Stimulated activated CD4-positive, alpha-beta T cell treated with anti-CD3 and anti-CD28 coated beads, Interleukin-2, amount 100 ng/mL, for 24 hours (primary cell): ENCODE measurements at places on chromosomes 11 and 22.

- no peak for DNase-seq
Measured at GRCh38 chr11:15565880-15566279, 451.2 kb downstream of the INSC start.

GRCh38 chr22:39965748-39966147, 5.6 kb downstream of the TMA7B start:
- no peak for DNase-seq

DNA sequence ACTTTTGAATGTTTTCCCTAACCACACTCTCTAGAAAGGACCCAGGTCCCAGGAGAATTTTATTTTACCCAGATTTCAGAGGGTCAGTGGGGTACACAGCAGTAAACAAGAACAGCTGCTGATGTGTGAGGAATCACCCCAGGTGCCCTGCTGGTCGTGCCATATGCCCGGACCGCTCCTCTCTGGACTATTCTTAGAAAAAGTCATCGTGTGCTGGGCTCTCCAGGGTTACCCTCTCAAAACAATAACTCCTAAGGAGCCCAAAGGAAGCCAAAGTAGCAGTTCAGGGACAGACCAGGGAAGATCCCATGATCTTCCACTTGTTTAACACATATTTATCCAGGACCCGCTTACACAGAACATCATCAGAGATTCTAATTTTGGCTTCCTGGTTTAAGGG, 29.7 kb downstream of the LRP4 start:
- no peak for DNase-seq

DNA sequence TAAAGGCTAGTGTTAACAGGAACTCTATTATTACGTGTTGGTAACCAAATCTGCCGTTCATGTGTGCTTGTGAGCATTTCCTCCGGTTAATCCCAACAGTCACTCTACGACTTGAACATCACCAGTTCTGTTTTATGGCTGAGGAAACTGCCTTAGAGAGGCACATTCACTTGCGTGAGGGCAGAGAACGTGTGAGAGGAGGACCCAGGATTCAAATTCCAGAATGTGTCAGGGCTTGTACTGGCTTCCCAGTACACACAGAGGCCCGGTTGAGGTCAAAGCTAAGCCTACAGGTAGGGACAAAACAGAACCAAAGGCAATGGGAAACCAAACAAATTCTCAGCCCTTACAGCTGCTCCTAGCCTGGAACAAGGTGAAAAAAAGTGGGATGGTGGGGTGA, 66.9 kb upstream of the TENM4 start:
- no peak for DNase-seq

GRCh38 chr11:68128682-68129327, 7.6 kb upstream of the CHKA start:
- DNase-seq = no peak

GRCh38 chr11:99015634-99016454, 4.9 kb upstream of the CNTN5 start:
- no peak for DNase-seq

DNA sequence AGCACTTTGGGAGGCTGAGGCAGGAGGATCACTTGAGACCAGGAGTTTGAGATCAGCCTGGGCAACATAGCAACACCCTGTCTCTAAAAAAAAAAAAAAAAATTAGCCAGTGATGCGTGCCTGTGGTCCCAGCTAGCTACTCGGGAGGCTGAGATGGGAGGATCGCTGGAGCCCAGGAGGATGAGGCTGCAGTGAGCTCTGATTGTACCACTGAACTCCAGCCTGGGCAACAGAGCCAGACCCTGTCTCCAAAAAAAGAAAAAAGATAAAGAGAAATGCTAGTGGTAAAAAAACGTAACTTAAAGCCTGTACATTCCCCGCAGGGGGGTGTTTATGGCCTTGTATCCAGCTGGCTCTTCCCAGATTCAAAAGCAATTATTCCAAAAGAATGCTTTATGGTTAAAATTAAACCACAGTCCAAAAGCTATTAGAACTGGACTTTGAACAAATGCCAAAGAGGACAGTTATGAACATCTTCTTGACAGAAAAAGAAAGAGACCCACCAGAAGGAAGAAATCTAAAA, 16.4 kb upstream of the SNX32 start:
- DNase-seq = no peak

DNA sequence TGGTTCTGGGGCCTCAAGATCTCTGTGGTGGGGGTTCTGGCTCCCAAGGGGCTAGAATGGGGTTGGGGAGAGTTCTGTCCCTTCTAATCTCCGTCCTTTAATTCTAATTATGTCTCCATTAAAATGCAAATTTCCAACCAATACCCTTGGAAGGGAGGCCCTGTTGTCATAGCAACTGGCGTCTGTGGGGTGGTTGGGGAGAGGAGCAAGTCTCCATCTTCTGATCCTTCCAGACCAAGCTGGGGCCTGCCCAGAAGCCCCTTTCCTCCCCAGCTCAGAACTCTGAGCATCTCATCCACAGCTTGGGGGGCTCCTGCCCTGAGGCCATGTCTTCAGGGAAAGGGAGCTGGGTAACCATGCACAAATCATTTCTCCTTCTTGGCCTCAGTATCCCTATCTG, 5.4 kb upstream of the RPS19BP1 start:
- DNase-seq = no peak

- peak; percentile 81 for DNase-seq
Measured at GRCh38 chr11:124920870-124921609, 2.0 kb downstream of the HEPN1 start.

- DNase-seq = no peak
Measured at GRCh38 chr11:23453522-23453921, 593.2 kb upstream of the CCDC179 start.

DNA sequence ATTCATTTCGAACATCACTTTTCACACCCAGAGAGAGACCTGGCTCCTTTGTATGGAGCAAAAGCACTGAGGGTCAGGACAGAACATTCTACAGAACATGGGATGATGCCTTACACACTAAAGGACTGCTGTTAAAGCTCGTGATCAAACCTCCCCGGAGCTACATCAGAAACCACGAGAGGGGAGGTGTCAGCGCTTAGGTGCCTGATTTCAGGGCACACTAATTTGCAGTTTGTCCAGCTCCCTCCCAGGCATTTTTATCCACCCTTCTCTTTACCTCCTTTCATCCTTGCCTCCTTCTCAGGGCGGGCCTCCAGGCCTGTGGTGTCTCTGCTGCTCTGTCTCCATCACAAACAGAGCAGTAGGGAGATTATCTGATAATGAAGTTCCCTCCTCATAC, 127.5 kb downstream of the VPREB1 start:
- DNase-seq = no peak

DNA sequence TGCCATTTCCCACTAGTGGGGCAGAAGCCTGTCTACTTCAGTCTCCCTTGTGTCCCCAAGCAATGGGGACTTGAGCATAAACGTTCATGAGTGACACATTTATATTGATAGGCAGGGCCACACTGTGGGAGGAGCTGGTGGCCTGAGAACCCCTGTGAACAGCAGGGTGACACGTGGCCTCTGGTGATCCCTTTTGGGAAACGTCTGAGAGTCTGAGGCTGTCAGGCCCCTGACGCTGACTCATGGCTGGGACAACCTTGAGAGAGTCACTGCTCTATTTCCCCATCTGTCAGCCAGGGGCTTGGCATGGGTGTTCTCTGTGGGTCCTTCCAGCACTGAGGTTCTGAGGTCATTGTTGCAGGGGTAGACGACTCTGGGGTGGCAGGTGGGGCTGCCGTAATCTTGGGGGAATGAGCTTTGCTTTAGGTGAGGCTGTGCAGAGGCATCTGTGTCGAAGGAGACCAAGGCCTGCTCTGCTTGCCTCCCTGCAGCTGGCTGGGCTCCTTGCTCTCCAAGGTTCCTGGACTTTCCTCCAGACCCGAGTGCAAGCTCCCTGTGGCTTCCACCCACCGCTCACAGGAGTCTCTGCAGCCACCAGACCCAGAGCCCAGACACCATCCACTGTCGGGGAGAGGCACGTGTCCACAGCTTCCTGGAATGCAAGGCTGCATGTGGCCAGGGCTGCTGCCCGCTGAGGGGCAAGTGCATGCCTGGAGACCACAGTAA, 54.7 kb downstream of the SMIM38 start:
- DNase-seq = no peak

- no peak for DNase-seq
Measured at GRCh38 chr11:95750101-95750500, 39.5 kb downstream of the FAM76B start.

DNA sequence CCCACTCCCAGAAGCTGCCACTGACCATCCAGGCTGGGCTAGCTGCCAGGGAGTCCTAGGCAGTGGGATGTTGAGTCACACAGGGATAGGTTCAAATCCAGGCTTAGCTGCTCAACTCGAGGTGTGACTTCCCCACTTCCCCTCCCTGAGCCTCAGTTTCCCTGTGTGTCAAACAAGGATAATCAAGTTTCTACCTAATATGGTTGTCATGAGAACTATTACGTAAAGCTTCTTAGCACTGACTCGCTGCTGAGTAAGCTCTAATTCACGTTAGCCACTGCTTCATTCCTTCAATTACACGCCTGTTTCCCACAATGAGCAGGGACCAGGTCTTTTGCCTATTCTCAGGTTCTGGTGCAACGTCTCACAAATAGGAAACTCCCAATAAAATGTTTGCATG, 67.7 kb downstream of the SEZ6L start:
- no peak for DNase-seq
